ENCODE measurements at places on chromosomes 2 and 18.

DNA sequence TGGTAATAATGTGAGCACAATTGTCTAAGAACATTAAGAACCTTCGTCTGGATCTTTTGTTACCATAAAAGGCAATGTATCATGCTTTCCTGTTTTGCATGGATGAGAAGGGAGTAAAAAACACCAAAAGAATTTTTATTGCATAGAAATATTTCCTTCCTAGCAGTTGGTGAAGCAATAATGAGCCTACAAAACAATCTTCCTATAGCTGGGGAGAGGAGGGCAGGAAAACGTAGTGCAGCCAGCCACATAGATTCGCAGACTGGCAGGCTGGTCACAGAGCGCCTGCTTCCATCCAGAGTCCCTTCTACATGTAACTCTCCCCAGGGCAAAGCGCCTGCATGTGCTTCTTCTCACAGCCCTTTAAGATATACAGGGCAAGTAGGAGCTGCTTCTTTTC, 190.4 kb downstream of the BABAM2 start:
- DNase-seq: no peak

DNA sequence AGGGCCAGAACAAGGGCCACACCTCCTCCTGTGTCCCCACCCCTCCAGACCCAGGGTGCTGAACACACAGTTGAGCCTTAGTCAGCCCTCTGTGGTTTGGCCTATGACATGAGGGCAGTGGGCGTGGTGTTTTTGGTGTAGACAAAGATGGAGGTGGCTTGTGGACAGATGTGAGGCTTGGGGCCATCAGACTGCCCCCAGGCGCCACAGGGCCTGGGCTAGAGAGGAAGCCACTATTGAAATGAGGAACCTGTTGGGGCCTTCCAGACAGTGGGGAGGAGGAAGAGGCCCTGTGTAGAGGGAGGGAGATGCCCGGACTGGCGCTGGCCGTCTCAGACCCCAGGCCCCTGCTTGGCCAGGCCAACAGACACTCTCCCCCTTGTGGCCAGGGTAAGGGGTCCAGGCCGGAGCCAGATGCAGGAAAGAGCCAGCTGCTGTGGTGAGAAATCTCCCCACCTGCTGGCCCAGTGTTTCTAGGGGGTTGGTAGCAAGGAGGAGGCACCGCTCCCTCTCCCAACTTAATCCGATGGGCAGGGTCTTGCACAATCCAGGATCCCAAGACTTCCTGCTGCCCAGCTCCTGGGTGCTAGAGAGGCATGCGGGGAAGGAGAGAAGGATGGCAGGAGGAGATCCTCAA, 53.8 kb downstream of the SMAD7 start:
- DNase-seq: no peak

- no peak for DNase-seq
Measured at GRCh38 chr2:9802576-9802993, 40.7 kb upstream of the TAF1B start.

- no peak for DNase-seq
Measured at GRCh38 chr2:219522111-219523030, 8.1 kb downstream of the ASIC4 start.

DNA sequence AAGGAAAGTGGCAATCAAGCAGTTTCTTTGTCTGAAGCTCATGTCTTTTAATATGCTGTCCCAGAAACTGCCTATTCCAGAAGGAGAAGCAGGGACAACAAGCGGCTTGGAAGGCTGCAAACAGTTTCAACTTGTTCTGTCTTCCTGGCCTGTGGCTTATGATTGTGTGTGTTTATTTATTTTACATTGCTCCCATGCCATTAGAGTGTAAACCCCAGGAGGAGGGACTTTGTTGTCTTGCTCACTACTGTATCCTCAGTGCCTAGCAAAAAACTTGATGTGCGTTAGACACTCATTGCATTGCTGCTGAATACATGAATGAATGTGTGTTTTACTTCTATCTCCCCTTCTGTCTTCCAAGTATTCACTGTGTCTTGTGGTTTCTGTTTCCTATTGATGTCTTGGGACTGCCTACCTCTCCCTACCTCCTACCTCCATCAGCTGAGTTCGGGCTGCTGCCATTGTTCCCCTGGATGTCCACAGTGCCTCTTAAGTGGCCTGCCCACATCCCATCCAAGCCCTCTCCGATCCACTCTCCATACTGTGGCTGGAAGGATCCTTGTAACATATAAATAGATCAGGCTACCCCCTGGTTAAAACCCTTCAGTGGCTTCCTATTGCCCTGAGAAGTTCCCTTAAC, 261.4 kb downstream of the DYSF start:
- DNase-seq: no peak

- DNase-seq: no peak
Measured at GRCh38 chr18:61093965-61094364, 239.3 kb upstream of the CDH20 start.

- no peak for DNase-seq
Measured at GRCh38 chr18:8623549-8624106, 14.4 kb downstream of the RAB12 start.

DNA sequence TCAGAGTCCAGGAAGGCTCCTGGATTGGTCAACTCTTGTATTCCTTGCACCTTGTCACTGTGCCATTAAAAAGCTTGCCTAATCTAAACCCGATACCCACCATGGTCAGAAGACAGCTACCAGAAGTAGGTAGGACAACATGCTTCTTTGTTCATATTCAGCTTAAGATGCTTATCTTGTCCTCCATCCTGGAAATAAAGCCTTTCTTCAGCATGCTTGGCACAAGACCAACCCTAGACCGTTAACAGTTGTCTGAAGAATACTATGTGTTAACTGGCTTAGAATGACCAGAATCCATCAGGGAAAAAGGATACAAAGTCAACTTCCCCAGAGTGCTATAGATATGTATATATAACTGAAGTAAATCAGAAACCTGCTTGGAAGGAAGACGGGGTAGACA, 193.9 kb downstream of the ZRANB3 start:
- DNase-seq: no peak

GRCh38 chr2:174376967-174377366, 18.6 kb upstream of the SCRN3 start:
- no peak for DNase-seq

Measured in cortex of kidney (tissue), 1 donor.